ENCODE measurements at places on chromosomes 16 and 17.

DNA sequence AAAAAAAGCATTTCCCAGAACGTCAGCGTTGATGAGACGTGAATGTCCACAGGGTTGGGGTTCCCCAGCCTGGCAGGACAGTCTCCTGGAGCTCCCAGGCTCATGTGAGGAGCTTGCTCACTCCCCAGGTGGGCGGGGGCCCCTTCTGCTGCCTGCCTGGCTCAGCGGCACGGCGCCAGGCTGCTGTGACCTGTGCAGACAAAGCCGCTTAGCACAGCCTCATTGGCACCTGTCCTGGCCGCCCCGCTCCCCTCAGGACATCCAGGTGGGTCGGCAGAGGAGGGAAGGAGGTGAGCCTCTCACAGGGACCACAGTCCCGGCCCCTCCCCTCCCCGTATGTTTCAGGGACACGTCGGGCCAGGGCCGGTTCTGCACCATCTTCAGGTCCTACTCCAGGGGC is 12.9 kb upstream of the WFIKKN1 start:
- DNase-seq: no peak

DNA sequence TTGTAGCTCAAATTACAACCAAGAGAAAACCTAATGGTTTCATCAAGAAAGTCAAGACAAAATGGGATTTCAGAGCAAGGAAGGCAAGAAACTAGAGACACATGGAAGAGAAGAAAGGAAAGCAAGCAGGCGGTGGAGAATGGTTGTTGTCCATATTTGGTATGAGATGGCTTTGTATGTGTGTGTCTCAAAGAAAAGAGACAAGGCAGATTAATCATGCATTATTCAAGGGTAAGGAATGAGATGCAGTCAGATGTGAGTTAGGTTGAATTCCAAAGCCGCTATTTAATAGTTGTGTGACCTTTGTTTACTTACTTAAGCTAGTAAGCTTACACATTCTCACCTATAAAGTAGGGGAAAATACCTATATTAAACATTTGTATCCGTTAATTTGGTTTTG is 1029.6 kb downstream of the CDH11 start:
- no peak for DNase-seq

GRCh38 chr17:29933379-29933778 is 3.4 kb upstream of the SSH2 start:
- no peak for DNase-seq

DNA sequence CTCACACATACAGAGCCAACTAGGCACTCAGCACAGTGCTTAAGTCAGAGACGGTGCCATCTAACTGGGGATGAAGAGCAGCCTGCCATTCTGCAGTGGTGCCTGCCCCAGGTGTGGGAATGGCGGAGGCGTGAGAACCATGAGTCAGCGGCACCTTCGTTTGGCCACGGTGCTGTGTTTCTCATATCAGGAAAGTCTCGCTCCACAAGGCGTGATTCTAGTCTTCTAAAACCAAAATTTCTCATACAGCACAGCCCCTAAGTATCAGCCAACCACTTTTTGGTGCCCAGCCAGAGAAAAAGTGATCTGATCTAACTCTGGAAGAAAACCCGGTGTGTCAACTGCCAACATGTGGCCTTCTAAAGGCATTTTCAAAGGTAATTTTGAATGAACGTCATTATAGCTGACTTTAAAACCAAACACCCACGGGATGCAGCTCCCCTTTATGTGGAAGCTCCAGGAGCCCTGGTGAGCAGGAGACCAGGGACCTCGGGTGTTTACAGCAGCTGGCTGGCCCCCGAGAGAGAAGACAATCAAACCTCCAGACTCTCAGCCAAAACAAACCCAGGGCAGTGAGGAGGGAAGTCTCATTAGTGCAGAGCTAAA is 54.6 kb downstream of the ABCC12 start:
- no peak for DNase-seq

- no peak for DNase-seq
These were observed 11.5 kb upstream of the CLEC18C start for GRCh38 chr16:70162041-70162451.

GRCh38 chr17:15256689-15257088 is 8.4 kb downstream of the PMP22 start:
- no peak for DNase-seq

DNA sequence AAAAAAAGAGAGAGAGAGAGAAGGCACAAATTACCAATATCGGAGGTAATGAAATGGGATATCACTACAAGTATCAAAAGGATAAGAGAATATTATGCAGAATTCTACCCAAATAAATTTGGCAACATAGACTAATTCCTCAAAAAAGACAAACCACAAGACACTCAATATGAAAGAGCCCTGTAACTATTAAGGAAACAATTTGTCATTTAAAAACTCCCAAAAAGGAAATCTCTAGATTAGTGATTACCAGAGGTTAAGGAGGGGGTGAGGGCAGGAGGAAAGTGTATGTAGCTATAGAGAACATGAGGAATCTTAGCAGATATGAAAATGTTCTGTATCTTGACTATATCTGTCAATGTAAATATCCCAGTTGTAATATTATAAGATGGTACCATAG is 54.0 kb downstream of the CFDP1 start:
- DNase-seq: no peak

DNA sequence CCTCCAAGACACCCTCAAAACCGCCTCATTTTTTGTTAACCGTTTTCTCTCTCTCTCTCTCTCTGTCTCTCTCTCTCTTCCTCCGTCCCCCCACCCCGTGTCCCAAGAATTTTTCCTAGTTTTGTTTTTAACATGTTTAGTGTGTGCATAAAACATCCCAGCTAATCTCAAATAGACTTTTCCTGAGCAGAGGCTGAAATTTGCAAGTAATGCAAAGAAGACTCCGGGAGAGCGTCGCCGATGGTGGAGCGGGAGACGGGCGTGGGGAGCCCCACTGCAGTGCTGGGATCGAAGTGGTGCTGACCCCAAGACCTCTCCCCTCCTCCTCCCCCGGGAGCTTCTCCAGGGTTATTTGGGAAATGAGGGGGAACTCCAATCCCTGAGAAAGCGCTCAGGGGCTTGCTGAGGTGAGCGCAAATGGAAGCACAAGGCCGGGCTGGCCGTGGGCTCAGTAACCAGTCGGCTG is 4.7 kb upstream of the DLX4 start:
- DNase-seq: no peak

- DNase-seq: no peak
These were observed 11.5 kb upstream of the RIPOR1 start for GRCh38 chr16:67517155-67517445.

- no peak for DNase-seq
These were observed 141.1 kb upstream of the NOL11 start for GRCh38 chr17:67576471-67577115.

DNA sequence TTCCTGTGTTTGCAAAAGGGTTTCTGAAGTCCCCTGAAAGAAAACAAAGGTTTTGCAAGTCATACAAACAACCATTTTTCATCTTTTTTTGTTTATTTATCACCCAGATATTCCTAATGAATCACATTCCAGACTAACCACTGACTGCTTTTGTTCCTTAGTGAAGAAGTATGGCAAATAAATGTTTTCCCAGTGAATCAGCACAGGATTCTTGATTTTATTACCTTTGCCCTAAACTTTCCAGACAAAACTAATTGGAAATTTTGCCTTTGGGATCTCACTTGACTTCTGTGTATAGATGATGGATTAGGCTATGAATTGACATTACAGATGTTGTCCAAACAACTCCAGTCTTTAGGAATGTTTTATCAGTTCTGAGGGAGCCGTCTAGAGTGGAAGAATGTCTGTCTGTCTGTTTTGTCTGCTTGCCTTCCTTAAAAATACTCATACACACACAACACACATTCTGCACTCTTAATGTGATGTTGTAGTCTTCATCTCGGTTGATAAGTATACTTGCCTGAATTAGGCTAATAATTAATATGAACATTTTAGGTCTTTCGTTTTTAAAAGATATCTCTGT is 48.9 kb downstream of the VMP1 start:
- DNase-seq: no peak

- DNase-seq: no peak
These were observed 345.7 kb downstream of the CDH13 start for GRCh38 chr16:82972331-82972919.

GRCh38 chr17:39927929-39928857 is 661 bp downstream of the LRRC3C start:
- DNase-seq: no peak

- DNase-seq: no peak
These were observed 82.8 kb downstream of the METRNL start for GRCh38 chr17:83162035-83162745.

DNA sequence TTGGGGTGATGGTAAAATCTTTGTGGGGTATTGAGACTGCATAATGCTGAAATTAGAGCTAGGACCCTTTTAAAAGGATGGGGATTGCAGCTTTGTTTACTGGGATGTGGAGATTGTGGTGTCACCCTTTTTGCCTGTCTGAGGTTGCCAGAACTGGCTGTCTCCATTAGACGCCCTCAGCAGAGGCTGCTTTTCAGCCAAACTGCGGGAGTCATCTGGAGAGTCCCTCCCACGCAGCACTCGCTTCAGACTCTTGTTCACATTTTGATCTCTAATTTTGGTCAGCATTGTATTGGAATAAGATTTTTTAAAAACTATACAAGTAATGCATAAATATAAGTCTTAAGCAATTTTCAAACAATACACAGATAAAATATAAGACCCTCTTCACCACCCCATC is 27.9 kb upstream of the JPT2 start:
- DNase-seq: no peak

- no peak for DNase-seq
These were observed 6.9 kb downstream of the LMF1 start for GRCh38 chr16:963913-964312.

DNA sequence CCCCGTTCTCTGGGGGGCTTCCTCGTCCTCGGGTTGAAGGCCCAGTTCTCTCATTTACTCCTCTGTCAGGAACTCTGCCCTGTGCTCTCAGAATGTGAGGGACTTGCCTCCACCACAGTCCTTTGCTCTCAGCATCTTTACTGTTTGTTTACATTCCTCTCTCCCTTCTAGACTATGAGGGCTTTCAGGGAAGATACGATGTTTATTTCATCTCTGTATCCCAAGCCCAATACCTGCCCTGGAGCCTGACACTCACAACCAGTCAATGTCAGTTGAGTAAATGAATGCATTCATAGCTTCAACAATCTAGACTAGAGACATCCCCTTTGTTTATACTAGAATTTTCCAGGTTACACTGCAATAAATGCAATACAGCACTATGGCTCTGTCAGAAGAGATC is 409.6 kb upstream of the CDH11 start:
- no peak for DNase-seq

GRCh38 chr17:1742371-1743087 is at the start of gene SERPINF2:
SERPINF2 (plus strand) TSS chr17:1742871; CDS start chr17:1744996, 2,125 bp downstream.
- no peak for DNase-seq

DNA sequence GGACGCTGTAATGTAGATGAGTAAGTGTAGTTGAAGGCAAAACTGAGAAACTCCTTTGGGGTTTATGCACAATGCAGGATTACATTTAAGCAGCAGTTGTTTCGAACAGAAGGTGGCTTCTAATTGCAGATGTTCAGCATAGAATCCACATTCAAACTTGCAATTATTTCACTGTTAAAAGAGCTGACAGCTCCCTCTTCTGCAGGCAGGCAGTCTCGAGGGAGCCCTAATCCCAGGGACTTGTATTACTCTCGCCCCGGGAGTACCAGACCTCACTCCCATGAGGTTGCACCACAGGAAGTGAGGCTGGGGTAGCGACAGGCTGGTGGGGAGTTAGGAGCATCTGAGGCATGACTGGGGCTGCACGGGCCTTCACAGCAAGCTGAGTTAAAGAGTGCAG is 484.3 kb upstream of the EEF2KMT start:
- DNase-seq: no peak

DNA sequence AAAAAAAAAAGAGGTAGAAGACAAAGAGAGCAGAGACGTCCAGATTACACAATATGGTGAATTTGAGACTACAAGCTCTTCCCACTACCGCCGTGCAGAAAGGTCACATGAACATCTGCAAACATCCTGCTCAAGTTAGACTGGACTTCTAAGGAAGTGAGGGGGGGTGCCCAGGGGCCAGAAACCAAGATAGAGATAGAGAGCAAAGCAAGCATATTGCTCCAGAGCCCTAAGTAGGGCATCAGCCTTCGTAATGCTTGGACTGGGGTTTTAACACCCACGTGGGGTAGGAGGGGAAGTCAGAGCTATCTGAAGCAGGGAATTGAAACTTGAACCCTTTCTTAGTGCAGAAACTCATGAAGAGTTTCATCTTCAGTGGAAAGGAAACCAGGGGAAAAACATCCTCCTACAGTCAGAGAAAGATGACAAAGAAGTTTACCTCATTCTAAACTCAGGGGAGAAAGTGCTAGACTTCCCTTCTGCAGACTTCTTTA is 8.7 kb downstream of the CLEC19A start:
- DNase-seq: peak; percentile 2

DNA sequence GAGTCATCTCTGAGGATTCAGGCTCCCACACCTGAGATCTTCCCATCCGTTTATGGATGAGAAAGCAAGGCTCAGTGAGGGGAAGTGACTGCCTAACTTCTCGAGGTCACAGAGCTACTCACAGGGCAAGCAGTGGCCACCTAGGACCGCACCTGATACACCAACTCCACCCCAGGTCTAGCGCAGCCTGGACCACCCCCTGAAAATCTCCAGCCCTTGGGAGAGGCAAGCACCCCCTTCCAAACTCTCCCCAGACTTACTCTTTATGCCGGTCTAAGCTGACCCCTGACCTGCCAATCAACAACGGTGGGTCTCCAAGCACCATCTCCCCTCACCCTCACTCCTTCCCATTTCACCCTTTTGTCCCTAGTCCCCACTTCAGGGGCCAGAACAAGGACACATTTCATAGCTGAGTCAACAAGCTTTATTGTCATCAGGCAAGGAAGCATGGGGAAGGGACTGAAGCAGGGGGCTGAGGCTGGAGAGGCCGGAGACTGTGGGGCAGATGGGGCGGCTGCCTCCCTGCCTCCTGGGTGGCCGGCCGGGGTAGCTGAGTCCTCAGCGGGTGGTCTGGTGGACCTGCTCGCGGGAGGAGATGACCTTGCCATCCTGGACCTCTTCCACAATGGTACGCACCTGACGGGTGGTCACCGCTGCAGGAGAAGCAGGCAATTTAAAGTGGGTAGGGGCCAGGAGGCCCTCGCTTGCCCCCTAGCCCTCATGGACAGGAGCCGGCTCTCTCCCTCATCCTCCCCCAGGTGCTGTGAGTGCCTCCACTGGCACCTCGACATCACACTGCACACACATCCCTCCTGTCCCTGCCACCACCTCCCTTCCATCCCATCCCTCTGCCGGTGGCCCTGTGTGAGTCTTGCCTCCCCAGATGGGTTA is 5.1 kb downstream of the KRT17 start:
- DNase-seq: no peak

GRCh38 chr17:4510618-4510941 is 11.9 kb downstream of the SPNS2 start:
- DNase-seq: no peak

DNA sequence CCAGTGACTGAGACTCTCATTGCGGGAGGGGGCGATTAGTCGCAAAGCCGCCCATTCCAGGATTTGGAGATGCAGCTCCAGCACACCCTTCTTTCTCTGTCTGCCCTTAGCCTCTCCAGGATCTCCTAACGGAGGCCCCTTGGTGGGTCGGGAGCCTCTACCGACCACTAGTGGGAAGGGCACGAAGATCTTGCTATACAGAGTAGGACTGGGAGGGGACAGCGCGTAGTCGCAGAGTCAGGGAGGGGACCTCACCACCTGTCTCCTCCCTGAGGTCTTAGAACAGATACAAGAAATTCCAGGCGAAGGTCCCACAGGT is 588 bp upstream of the SMTNL2 start:
- no peak for DNase-seq

Measured in anterior cingulate cortex (tissue), 58 donors.